ENCODE measurements at places on chromosomes 4 and X.

DNA sequence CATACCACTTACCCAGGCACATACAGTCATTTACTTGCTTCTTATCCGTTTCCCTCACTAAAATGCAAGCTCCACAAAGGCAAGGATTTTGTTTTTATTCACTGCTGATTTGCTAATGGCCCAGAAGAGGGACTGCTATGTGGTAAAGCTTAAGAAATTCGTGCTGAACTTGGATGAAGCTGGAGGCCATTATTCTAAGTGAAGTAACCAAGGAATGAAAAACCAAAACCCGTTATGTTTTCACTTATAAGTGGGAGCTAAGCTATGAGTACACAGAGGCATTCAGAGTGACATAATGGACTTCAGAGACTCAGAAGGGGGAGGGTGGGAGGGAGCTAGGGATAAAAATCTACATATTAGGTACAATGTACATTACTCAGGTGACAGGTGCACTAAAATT is 47.2 kb downstream of the RAB33B start:
- no peak for DNase-seq

- no peak for DNase-seq
Measured at GRCh38 chr4:17544205-17544604, 29.2 kb downstream of the CLRN2 start.

GRCh38 chrX:20461002-20461401 is 194.3 kb upstream of the RPS6KA3 start:
- no peak for DNase-seq

GRCh38 chr4:8913858-8914460 is 42.3 kb upstream of the HMX1 start:
- no peak for DNase-seq

GRCh38 chr4:88244816-88245579 is 39.4 kb downstream of the PPM1K start:
- DNase-seq = no peak

DNA sequence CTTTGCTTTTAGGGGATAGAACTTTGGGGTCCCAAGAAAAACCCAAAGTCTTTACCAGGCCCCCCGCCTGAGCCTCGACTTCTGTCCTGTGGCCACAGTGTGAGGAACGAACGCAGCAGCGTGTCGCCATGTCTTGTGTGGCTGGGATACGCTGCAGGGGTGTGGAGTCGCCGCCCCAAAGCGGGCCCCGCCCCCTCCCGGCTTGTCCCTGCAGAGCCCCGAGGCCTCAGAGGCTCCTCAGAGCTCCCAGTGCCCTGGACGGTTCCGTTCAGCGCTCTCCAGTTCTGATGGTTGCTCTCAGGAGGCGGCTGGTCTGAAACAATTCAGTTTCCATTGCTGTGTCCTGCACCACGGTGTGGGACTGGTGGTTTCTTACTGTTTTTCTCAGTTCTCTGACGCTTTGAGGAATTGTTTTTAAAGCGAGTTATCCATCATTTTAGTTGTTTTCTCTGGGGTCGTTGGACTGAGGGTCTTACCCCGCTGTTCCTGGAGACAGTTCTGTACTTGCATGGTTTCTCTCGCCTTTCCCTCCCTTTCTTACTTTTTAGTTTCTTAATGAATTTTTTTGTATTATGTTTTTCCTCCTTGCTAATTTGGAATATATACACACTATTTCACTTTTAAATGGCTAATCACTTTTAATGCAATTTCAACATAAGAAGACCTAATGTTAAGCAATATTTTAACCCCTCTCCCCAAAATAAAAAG is 1.6 kb upstream of the IDUA start:
- no peak for DNase-seq

DNA sequence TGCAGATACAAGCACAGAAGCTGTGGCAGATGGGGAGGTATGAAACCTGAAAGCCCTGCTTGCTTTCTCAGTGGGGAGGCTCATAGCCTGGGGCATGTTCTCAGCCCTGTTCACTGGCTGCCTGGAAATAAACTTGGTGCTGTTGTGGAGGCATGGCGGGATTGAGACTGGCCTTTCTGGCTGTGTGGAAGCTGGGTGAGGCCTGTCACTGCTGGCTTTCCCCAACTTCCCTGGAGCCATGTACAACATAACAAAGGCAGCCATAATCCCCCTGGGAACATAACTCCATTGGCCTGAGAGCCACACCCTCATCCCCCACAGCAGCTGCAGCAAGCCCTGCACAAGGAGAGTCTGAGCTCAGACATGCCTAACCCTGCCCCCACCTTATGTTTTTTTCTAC is 237.7 kb upstream of the TLL1 start:
- DNase-seq = no peak

- DNase-seq = no peak
Measured at GRCh38 chr4:1746265-1746691, 25.0 kb downstream of the TACC3 start.

- no peak for DNase-seq
Measured at GRCh38 chr4:38967260-38968095, 64.7 kb downstream of the TMEM156 start.
